ENCODE measurements at places on chromosomes 5 and 9. TPM values are rescaled to one million over a fixed set of nuclear protein-coding genes. Genes with fewer than 3 reads are reported as not detected.

Gene IRX4
- not detected for total RNA-seq

DNA sequence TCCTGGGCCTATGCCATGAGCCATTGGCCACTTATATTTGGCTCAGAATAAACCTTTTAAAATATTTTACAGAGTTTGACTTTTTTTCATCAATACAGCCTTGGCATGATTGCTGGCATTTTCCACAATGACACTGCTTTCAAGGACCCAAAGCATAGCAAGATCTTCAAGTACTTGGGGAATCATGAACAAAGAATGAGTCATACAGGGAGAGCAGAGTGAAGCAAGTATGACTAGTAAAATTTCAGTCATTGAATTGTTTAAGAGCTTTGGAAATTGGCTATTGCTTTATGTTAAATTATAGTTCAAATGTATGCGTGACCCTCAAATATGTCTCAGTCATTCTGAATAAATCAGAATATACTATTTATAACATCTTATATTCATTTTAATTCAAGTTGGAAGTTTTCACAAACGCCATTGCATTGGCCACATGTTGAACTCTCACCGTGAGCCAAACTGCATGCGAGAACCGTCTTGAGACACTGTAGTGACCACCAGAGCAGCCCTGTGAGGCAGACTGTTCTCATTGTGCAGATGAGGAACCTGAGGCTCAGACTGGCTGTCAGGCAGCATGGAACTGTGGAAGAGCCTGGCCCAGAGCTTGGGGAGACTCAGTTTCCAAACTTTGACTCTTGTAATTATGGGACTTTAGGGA, 52.9 kb downstream of the GDNF start:
- no peak for DNase-seq

Gene CD274
- total RNA-seq = 0.49 TPM

DNA sequence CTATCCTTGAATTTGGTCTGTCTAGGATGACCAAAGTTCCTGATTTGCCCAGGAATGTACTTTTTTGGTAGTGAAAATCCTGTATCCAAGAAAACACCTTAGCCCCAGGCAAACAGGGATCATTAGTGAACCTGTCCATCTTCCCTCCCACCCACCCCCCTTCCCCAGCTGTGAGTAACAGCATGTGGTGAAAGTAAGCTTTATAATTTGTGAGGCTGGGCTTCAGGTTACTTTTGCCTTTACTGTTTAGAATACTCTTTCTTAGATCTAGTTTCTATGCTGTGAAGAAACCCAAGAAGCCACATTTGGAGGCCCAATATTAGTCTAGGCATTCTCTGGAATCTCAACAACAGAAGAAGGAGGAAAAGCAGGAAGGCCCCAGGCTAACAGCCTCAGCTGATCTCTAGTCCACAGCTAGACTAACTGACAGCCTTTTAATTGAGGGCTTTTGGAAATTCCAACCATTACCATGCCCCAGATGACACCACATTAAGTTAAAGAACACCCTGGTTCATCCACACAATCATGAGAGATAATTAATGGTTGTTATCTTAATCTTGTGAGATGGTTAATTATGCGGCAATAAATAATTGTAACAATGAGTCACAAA, 703.0 kb upstream of the NUDT12 start:
- no peak for DNase-seq
